CD14-positive monocyte (primary cell): ENCODE measurements at places on chromosomes 1 and 21.

GRCh38 chr1:17246971-17247370, 1.9 kb upstream of the PADI3 start:
- DNase-seq = no peak

DNA sequence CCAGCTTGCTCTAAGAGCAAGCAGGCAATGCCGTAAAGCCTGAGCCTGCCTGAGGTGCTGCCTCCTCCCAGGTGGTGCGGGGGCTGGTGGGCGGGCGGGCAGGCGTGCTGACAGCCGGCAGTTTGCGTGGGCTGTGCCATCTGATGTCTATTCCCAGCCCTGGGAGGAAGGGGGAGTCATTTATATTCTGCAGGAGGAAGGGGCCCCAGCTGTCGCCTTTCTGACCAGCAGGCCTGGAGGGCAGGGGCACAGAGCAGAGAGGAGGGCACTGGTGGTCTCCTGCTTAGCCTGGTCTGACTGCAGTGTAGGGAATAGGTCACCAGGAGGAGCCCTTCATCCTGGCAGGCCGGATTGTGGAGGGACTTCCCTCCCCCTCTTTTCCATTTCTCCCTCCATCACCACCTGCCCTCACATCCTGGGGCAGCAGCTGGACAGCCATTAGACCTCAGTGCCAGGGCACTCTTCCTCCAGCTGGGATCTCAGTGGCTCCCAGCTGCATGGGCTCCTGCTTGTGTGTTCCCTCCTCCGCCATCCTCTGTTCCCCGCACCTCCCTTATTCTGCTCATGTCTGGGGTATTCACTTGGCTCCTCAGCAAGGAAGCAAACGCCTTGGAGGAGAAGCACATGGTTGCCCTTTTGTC, 4.4 kb downstream of the CYB561D1 start:
- no peak for DNase-seq

DNA sequence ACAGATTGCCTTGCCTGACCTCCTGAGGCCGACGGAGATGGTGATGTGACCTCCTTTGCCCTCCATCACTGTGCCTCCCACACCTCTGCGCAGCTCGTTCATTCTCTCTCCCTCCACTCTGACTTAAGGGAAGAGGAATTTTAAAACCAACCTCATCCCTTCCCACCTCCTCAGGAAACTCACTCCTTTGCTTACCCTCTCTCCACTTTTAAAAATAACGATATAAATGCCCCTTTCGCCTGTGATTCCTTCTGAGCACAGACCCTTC, 21.2 kb downstream of the LRRN2 start:
- no peak for DNase-seq

DNA sequence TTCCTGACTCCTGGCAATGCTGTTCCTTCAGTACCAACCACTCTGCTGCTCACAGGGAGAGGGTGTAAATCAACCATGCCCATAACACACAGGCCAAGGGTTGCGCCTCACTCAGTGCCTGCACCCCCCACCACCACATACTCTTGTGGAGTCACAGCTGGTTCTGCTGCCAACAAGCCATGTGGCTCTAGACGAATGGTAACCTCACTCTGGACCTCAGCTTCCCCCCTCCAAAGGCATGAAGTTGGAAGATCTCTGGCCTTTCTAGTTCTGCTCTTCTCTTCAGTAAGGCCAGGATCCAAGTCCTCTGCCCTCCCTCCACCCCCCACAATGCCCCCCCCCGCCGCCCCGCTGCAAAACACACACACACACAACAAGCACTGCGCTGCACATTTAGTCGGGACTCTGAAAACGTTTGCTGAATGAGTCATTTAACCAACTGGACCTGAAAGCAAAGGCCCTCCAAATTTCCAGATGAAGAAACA, 1.7 kb upstream of the GLIS1 start:
- DNase-seq = no peak

DNA sequence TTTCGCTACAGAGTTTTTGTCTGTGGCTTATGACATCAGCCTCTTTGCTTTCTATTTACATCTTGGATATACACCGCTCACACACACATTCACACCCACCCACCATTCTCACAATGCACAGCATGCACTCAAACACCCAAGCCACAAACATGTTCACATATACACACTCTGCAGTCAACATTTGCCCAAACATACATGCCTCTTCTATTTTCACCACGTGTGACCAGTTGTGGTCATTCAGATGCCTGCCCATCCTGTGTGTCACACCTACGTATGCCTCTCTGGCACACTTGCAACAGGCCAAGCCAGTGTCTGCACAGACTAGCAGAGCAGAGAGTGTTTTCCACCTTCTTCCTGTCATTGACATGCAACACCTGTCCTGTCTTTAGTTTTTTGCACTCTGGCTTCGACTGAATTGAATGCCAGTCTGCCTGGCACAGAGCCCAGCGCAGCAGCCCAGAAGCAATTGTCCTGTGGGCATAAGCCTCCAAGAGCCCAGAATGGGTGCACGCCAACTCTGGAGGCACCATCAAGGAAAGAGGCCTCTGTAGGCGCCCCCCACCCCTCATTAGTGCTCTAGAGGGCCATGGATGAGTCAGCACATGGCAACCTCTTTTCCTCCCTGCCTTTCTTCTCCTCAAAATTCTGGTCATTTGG, 37.7 kb upstream of the LRRN2 start:
- no peak for DNase-seq

DNA sequence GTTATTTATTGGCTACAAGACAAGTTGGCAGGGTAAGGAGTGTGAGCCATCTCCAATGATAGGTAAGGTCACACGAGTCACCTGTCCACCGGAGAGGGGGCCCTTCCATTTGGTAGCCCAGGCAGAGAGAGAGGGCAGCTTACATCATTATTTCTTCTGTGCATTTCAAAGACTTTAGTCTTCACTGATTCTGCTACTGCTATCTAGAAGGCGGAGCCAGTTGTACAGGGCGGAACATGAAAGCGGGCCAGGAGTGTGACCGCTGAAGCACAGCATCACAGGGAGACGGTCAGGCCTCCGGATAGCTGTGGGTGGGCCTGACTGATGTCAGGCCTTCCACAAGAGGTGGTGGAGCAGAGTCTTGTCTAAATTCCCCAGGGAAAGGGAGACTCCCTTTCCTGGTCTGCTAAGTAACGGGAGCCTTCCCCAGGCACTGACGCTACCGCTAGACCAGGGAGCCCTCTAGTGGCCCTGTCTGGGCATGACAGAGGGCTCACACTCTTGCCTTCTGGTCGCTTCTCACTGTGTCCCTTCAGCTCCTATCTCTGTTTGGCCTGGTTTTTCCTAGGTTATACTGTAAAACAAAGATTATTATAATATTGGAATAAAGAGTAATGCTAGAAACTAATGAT, 36.7 kb downstream of the ZNF695 start:
- peak; percentile 49 for DNase-seq

GRCh38 chr1:78068681-78069283, 23.0 kb downstream of the GIPC2 start:
- DNase-seq = no peak

GRCh38 chr21:45982758-45983648, 1.4 kb downstream of the COL6A1 start:
- DNase-seq = no peak

DNA sequence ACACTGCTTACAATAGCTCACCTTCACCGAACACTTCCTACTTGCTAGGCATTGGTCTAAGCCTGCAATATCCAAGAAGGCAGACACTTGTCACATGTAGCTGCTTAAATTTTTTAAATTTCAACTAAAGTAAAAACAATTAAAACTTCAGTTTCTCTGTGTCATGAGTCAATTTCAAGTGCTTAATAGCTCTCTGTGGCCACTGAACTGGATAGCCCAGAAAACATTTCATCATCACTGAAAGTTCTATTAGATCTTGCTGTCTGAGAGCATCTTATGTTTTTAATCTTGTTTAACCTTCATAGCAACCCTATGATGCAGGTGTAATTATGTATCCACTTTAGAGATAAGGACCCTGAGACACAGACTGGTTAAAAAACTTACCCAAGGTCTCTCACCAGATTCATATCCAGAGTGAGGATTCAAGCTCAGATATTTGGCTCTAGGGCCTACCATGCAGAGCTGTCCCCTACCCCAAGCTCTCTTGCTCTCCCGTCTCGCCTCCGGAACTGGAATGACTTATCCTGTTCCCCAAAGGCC, 2.6 kb upstream of the FCRL6 start:
- no peak for DNase-seq

DNA sequence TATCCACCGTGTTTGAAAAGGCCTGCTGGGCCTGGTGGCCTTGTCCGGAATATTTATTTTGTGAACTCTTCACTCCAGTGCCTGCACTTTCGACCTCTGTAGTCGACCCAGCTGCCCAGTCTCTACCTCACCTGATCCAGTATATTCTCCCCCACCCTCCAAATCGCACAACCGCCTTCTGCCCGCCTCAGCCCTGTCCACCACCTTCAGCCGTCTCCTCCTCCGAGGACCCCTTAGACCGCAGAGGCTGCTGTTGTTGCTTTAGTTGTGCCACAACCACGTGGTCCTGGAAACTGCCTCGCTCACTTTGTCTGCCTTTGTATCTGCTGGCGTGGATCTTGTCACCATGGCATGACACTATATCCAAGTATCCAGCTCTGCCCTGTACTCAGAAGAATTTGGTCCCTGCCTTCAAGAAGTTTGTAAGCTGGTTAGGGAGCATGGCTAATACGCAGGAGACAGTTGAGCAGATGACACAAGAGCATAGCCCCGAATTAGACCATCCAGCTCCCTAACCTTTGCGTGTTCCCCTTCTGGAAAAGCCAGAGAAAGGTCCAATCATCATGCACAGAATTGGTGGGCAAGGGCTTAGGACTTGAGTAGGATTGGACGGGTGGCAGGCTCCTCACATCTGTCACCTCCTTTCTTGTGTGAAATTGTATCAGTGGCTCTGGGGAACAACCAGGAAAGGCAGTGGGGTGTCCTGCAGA, 1.5 kb downstream of the PHGDH start:
- no peak for DNase-seq

DNA sequence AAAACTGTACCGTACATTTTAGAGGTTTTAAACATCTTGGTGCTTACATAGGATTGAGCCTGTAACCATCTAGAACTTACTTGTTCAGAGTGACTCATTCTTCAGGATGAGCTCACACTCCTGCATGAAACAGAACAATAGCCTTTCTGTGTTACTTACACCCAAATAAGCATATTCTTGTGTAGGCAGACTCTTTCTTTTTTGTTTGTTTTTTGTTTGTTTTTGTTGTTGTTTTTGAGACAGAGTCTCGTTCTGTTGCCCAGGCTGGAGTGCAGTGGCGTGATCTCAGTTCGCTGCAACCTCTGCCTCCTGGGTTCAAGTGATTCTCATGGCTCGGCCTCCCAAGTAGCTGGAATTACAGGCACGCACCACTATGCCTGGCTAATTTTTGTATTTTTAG, 3.8 kb upstream of the CA6 start:
- DNase-seq = no peak

GRCh38 chr1:112767646-112768045, 52.5 kb upstream of the PPM1J start:
- DNase-seq = no peak

DNA sequence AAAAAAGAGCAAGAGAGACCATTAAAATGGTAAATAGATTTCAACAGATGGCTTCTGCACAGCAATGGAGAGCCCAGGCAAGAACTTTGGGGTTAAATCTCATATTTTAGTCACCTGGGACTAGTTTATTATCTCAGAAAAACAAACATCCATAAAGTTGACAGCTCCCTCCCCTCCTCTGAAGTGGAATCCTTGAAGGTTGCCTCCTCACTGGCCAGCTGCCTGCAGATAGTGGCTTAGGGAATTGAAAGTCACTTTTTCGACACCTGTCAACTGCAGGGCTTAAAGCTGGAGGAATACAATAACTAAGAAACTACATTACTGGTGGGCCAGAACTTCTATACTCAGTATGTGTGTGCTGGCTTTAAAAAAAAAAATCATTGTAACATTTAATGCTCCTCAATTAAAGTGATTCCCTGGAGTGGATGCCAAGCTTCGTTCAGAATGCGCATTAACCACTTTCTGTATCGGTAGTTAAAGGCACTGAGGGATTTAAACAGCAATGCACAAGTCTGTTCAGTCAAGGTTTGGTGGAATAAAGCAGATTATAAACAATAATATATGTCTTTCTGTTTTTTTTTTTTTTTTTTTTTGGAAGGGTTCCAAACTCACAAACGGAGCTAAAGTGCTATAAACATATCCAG, 52.5 kb downstream of the LHX4 start:
- DNase-seq = no peak

DNA sequence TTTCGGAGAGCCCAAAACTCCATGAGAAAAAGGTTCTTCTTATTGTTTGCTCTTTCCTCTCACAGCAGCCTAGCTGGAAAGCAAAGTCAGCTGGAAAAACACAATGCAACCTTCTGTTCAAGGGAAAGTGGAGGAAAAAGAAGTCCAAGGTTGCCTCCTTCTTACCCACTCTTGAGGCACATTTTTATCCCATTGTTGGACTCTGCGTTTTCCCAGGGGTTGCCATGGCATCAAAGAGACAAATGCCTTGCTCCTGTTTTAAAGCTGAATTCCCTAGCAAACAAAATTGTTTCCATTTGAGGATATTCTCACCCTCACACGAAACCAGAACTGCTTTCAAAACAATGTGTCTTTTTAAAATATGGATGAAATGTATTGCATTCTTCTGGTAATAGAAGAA, 45.1 kb upstream of the PALMD start:
- DNase-seq = no peak

- DNase-seq = no peak
Observed at GRCh38 chr1:9058465-9058864, 11.0 kb downstream of the SLC2A5 start.

DNA sequence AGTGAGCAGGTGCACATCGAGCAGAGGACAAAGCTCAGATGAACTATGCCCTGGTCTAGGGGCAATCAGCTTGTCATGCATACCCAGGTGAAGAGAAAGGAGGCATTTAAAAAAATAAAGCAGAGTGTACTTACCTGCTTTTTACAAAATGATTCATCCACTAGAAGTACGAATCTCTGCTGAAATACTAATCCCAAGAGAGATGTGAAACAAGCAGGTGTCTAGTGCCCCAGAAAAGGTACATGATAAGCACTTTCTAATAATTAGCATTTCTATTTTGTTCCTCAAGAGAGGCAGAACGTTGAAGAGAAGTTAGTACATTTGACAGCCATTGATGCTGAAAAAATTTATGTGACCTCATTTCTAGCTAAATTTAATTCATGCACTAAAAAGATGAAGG, 31.1 kb downstream of the CHODL start:
- no peak for DNase-seq

- no peak for DNase-seq
Observed at GRCh38 chr21:28431022-28431421, 561.7 kb downstream of the LTN1 start.

DNA sequence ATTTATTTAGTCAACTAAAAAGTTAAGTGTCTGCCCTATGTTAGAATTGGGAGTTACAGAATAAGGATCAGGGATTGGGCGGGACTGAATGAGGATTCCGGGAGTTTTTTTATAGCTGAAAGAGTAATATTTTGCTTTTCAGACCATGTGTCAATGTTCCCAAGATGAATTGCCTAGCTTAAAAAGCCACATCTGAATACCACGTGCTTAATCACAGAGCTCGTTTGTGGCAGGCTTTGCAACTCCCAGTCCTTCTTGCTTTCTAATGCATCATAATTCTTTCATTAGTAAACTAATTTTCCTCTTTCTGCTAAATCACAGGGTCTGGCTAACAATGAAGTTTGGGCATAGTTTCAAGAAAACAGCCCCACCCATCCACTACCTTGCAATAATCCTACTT, 4.2 kb upstream of the BCL10 start:
- no peak for DNase-seq

GRCh38 chr1:96372881-96373280, 348.7 kb upstream of the PTBP2 start:
- no peak for DNase-seq

GRCh38 chr1:4396551-4396950, 257.9 kb upstream of the AJAP1 start:
- DNase-seq = no peak
